ENCODE measurements at places on chromosomes 11 and 22.

GRCh38 chr22:48798281-48799226, 1029.1 kb downstream of the BRD1 start:
- no peak for DNase-seq

GRCh38 chr11:17532784-17533183, 11.4 kb downstream of the USH1C start:
- no peak for DNase-seq

DNA sequence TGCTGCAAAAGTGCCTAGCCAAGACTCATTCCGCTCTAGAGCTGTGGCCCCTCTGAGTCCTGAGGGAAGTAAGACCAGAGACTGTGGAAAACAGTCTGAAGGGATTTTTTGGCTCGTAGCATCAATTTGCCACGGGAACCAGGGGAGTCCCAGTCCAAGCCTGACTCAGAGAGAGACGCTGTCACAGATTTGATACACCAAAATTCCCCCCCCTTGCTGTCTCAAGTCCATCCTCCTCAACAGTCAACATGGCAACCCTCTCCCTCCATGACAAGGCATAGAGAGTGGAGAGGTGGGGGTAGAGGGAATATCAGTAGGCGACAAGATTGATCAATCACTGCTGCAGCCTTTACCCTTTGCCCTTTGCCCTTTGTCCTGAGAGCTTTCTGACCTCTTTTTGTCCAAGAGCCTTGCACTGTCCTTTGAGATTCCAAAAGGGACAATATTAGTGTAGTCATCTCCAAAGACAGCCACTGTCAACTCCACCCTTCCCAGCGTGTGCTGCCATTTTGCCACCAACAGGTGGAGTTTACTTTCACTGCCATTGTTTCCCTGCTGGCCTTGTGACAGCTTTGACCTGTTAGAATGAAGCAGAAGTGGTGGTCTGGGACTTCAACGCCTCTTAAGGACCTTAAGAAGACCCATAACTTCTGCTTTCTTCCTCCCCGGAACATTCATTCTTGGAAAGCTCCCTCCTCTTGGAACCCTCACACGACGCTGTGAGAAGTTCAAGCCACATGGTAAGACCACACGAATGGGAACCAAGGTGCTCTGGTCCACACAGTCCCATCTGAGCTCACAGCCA, 7.3 kb downstream of the SLC15A3 start:
- no peak for DNase-seq

- no peak for DNase-seq
These were observed 350.9 kb upstream of the CCDC179 start for GRCh38 chr11:23211221-23211620.

GRCh38 chr11:77732143-77732542, 88.4 kb downstream of the RSF1 start:
- no peak for DNase-seq

GRCh38 chr11:70734379-70734778, 336.1 kb downstream of the CTTN start:
- DNase-seq = no peak

Data from CD4-positive, alpha-beta T cell (primary cell).